ENCODE measurements at places on chromosomes 4 and X.
A peak's percentile ranks its signal among the peaks of the same experiment; 100 is the strongest.

- no peak for DNase-seq
These were observed 102.7 kb upstream of the ZNF827 start for GRCh38 chr4:146041139-146042004.

DNA sequence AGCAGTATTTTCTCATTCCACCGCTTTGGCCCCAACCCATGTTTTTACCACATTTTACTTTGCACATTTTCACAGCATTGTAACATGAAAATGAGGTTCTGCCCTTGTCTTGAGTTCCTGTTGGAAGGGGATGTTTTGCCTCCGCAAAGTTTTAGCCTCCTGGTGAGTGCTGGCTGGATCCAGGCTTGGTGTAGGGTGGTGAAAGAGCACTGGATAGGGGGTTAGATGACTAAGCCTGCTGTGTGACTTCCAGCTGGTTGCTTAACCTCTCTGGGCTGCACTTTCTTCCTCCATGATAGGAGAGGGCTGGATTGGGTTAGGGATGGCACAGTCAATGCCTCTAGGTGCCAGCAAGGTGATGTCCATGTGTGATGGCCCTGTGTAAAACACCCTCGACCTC lies 28.9 kb downstream of the CYTL1 start:
- no peak for DNase-seq

DNA sequence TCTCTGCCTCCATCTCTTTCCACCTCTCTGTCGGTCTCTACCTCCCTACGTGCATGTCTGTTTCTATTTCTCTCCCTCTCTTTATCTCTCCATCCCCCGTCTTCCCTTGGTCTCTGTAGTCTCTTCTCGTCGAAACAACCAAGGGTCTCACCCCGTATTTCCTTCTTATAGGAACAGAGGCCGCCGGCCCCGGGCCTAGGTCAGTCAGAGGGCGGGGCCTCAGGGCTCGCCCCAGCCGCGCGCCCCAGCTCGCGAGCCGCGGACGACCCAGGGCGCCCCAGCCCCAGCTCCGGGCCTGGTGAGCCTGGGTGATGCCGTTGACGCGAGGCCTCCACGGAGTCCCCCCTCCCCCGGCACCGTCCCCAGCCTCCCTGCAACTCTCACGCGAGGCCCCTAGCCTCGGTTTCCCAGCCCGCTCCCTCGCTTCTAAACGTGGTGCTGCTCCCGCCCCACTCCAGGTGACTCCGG lies 6.6 kb downstream of the TIMM17B start:
- DNase-seq: no peak

DNA sequence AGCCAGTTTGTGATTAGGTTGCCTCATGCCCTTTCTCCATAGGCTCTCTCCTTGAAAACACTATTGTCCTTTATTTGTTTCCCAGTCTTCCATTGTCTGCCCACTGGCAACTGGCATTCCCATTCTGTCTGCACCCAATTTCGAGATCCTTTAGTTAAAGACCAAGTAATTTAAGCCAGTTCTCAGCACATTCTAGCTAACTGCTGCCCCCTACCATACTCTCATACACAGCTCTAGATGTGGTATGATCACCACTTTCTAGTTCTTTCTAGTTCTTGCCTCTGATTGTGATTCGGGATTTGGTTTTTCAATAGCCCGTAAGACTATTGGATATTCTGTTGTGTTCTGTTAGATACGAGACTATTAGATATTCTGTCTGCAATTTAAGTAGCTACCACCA lies 135.8 kb upstream of the TRPC5 start:
- DNase-seq: no peak

DNA sequence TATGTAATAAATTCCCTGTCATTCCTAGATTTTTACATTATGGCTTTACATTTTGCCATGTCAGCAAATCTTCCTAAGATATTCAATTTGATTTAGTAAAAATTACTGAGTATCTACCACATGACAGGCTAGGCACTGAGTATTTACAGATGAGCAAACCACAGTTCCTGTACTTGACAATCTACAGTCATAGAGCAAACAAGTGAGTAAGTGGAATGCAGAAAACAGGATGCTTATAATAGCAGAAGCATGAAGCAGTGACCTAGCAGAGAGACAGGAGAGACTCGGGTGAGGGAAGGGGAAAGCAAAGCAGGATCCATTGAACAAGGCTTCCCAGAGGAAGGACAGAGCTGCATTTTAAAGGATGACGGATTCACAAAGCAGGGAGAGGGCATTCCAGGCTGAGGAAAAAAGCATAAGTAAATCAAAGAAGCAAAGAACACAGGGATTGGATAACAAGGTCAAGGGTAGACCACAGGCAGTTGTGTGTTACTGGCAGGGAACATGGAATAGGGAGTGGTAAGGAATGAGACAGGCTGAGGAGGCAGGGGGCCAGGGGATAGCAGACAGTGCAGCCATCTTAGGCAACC lies 124.7 kb upstream of the C1QTNF7 start:
- DNase-seq: peak; percentile 65

DNA sequence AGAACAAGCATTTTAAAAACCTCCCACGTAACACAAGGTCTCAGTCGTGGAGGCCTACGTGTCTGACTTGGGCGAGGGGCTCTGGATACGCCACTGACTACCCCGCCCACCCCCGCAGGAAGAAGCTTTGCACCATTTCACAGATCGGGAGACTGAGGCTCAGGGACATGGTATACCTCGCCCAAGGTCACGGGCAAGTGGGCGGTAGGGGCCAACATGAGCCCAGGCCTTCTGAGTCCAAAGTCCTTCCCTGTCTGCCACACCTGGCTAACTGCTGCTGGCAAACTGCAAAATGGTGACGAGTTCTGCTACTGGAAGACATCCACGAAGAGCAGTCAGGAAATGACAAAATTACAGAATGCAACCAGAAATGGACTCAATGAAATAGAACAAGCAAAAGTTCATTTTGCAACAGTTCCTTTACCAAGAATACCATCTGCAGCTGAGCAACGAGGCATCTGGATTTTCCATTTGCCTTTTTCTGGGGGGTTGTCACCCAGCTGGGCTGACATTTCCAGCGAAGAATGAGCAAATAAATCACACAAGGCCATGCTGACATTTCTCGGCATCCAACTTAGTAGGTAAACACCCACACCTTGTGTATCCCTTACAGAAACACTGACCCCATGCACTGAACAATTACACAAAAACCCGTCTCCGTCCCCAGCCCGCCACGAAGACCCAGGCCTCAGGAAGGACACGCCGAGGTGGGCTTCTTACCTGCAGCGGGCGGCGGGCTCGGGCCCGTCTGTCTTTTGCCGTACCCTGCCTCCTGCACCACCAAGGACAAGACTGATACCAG lies 70.2 kb upstream of the AFAP1 start:
- DNase-seq: no peak

DNA sequence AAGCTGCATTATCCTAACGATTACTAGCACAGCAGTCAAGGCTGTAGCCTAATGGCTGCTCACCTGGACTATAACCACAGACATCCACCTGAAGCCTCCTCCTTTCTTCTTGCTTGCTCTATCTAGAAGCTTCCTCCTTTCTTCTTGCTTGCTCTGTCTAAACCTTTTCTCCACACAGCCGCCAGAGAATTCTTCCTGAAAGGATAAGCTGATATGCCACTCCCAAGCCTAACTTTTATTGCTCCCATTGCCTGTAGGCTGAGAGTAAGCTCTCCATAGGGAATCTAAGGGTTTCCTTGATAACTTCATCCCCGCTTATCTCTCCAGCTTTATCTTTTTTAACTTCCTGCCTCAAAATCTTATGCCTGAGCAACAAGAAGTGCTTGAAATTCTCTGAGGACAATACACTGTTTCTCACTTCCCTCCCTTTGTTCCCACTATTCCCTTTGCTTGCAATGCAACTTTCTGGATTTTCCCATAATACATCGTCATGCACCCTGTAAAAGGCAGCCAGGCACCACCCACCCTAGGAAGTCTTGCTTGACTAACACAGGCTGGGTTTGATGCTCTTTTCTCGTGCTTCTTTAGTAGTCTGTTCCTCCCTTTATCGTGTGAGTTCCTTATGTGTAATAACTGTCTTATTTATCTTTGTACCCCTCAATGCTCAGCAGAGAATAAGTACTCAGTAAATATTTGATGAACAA lies 1.4 kb upstream of the LRIT3 start:
- DNase-seq: no peak
